Stimulated activated CD8-positive, alpha-beta memory T cell treated with anti-CD3 and anti-CD28 coated beads, Interleukin-7, amount 100 ng/mL, for 1 hour (primary cell): ENCODE measurements at places on chromosomes 12 and 14.

DNA sequence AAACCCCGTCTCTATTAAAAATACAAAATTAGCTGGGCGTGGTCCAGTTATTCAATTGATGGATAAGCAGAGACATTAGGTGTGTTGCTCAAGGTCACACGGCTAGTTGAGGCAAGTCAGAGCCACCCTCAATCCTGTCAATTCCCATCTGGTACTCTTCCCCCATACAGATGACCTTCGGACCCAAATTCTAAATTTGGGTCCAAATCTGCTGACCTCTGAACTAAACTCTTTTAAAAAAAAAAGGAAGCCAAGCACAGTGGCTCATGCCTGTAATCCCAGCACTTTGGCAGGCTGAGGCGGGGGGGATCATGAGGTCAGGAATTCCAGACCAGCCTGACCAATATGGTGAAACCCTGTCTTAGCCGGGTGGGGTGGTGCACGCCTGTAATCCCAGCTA is 23.9 kb downstream of the GCN1 start:
- DNase-seq: no peak

DNA sequence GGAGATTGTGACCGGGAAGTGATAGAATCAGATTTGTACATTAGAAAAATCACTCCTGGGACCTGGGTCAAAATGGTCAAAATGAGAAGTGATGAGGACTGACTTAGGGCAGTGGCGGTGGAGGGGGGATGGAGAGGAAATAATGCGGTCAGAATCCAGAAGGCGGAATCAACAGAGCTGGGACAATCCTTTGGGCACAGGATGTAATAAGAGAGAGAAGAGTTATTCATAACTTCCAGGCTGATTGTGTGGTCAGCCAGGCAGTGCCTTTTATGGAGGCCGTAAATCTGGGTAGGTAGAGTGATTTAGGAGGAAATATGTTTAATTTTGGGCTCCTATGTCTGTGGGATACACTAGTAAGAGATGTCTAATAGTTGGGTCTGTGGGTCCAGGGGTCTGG is 21.6 kb downstream of the FBXL14 start:
- no peak for DNase-seq

DNA sequence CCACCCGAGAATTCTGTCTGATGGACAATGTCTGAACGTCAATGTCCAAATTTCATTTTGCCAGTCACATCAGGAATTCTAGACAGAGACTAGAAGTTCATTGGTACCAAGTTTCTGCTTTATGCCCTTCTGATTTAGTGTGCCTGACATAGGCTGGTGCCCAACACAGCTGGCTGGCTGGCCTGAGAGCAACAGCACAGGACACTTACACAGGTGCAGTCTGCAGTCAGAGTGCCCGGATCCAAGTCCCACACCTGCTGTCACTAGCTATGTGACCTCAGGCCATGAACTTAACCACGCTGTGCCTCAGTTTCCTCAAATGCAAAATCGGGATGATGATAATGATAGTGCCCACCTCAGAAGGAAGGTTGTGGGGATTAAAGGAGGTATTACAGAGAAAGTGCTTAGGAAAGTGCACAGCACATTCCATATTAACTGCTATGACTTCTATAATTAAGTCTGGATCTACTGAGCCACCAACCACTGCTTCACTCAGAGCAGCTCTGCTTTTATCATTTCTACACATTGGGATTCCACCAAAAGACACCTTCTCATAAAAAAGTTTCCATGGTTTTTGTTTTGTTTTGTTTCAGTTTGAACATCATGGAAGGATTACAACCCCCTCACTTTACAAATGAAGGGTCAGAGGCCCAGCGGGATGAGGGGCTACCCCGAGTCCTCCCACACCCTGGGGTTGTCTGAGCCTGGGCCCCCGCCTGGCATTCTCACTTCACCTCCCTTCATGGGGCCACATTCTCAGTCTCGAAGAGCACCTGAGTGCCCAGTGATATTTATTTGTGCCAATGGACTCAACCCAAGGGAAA is 168.8 kb upstream of the BCL2L14 start:
- no peak for DNase-seq

GRCh38 chr12:53596920-53597363 is 29.2 kb downstream of the ATF7 start:
- no peak for DNase-seq

GRCh38 chr14:36988568-36988967 is 183.8 kb downstream of the SLC25A21 start:
- no peak for DNase-seq

- no peak for DNase-seq
These were observed 9.8 kb downstream of the ISCA2 start for GRCh38 chr14:74503291-74503937.

DNA sequence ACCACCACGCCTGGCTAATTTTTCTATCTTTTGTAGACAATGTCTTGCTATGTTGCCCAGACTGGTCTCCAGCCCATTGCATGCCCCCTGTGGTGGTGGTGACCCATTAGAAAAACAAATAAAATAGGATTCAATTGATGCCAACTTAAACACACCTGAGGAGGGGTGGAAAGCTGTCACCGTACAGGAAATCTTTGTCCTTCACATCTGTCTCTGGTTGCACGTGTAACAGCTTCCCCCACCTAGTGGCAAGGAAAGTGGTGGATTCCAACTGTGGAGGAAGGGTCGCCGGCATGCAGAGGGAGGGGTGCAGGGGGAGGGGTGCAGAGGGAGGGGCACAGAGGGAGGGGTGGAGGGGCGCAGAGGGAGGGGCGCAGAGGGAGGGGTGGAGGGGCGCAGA is 26.1 kb upstream of the GPR68 start:
- no peak for DNase-seq

DNA sequence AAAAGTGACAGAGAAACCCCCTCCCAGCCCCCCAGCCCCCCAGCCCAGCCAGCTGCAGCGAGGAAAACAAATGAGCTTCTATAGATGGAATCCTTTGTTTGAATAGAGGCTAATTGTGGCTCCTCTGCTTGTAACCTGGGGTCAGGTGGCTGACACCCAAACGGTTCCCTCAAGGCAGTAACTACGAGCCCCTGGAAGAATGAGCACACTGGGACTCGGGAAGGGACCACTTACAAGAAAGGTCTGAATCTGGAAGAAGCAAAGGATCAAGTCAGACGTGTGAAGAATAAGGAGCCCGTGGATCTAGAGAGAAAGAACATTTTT is 108.7 kb upstream of the FUT8 start:
- DNase-seq: no peak

- no peak for DNase-seq
These were observed 45.8 kb downstream of the NINJ2 start for GRCh38 chr12:617304-617915.

- no peak for DNase-seq
These were observed 10.9 kb upstream of the SYCP3 start for GRCh38 chr12:101750152-101750551.
